Neural progenitor cell (in vitro differentiated cells): ENCODE measurements at places on chromosomes 12 and 14.
A peak's percentile ranks its signal among the peaks of the same experiment; 100 is the strongest.

DNA sequence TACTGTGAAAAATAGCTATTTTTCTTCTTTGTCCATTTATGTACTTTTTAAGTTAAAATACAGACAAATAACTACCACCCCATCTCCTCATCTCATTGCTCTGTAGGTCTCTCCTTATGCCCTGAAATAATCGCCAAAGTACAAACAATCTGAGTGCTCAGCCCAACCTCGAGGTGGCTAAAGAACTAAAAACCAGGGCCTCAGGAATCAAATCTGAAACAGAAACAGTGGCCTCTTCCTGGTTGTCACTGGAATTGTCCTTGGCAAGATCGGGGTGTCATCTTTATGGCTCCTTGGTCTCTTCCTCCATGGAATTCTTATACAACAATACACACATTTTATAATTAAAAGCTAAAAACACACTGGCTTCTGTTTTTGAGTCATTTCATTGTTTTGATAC, 182.4 kb downstream of the ASCL1 start:
- no peak for DNase-seq

DNA sequence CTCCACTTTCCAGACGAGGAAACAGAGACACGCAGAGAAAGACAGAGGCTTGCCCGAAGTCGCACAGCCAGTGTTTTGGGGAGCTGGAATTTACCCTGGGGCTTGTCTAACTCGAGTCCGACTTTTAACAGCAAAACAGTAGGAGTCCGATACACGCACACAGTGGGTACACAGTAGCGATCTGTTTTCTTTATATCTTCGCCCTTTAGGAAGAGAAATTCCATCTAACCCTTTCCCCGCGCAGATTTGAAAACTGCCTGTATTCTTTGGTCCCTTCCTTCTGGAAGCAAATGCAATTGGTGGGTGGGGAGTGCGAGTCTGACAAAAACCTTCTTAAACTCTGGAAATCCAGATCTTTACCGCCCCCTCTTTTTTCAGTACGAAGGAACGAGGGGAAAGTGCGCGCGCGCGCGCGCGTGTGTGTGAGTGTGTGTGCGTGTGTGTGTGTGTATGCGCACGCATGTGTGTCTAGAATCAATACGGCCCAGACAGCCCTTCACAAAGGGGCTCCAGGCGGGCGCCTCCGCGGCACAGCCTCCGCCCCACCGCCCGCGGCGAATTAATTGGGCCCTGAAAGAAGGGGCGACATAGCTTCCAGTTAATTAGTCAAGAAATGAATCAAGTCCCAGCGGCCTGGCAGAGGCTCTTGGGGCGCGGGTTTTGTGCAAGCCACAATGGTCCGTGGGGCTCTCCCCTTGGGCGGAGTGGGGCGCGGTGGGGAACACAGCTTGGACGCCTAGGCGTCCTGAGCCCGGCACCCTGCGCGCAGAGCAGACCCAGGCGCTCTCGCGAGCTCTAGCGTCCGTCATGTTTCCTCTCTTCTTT, 14.0 kb upstream of the TBX3 start:
- DNase-seq: peak; percentile 89

DNA sequence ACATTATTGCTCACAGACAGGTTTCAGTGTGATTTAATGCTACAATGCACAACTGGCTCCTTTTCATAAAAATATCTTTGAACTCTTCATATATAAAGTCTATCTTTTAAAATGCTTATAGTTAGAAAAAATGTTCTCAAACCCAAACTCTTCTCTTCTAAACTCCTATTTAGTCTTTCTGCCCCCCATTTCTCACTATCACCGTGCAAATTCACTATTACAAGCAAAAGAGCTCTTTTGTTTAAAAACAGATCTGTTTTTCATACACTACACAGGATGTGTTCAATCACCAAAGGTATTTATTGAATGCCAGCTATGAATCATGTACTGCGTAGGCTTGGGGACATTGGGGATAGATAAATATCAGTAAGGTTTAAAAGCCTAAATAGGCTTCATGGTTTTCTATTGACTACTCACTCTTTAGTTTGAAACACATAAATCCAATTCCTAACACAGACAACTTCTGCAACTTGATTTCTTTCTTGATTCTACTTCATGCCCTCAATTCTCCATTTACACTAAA, 692.3 kb downstream of the C12orf50 start:
- no peak for DNase-seq

GRCh38 chr14:89811954-89812575, 142.5 kb downstream of the EFCAB11 start:
- no peak for DNase-seq

GRCh38 chr12:108551535-108551934, 9.4 kb downstream of the SART3 start:
- no peak for DNase-seq
